ENCODE measurements at places on chromosomes 3 and 15.

GRCh38 chr3:61186030-61186429 lies 65.2 kb downstream of the FHIT start:
- DNase-seq: no peak

GRCh38 chr15:60804986-60805949 lies 326.3 kb upstream of the ICE2 start:
- DNase-seq: peak; percentile 74

- peak; percentile 49 for DNase-seq
These were observed 35.4 kb upstream of the DUSP7 start for GRCh38 chr3:52091586-52092270.

DNA sequence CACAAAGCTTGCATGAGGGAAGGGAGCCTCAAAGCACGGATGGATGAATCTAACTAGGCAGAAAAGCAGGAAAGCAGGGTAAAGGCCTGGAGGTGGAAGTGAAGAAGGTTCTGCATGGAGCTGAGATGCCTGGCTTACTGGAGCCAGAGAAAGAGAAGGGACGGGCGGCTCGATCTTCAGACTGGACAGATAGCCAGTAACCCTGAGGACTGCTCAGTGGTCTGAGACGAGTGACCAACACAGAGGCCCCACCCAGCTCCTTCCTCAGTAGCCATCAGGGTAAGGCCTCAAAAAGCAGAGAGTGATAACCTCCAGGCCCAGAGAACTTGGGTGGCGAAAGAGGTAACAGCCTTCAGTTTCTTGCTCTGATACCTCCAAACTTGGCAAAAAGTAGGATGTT lies 6.4 kb downstream of the CLN6 start:
- no peak for DNase-seq

- peak; percentile 48 for DNase-seq
These were observed 819.7 kb downstream of the FHIT start for GRCh38 chr3:60431599-60431958.

- DNase-seq: no peak
These were observed 102.4 kb downstream of the KLHL25 start for GRCh38 chr15:85692321-85692720.

DNA sequence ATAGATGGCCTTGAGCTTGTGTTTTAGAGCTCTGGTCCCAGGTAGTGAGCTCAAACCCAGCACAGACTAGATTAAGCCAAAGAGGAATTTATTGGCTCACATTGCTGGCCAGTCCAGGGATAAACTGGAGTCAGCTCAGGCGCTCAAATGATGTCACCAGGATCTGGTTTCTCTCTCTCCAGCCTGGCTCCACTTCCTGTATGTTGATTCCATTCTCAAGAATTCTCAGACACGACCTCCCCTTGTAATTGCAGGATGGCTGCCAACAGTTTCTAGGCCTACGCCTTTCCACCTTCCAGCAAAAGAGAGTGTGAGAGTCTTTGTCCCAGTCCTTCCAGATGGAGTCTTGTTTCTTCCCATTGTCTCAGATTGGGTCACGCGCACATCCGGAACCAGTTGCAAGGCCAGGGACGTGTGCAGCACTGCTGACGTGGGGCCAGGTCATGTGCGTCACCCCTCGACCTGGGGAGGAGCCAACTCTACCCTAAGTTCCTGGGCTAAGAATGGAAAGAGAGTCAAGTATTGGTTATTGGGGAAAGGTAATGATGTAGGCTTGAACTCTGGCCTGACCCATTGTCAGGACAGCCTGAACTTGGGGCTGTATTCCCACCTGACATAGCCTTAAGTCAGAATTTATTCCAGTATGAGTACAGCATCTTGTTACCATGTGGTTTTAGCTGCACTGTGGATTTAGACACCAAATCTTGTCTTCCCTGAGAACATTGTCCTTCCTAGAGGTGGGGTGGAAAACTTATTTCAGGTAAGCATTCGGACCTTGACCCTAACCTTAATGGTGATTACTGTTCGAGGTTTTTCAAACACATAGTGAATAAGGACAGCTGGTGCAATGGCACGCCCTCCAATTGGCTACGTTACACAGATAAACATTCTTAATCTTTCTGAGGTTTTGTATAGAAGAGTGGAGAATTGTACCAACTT lies 31.6 kb downstream of the CACNA1D start:
- DNase-seq: no peak

DNA sequence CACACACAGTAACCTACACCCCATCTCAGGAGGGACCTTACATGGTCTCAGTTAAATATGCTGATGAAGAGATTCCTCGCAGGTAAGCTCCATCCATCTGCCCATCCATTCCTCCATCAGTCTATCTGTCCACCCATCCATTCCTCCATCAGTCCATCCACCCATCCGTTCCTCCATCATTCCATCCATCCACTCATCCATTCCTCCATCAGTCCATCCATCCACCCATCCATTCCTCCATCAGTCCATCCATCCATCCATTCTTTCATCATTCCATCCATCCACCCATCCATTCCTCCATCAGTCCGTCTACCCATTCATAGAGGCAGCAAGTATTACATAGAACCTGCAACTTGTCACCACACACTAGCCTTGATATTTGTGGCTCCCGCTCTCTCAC lies 77.9 kb downstream of the DNASE1L3 start:
- no peak for DNase-seq

DNA sequence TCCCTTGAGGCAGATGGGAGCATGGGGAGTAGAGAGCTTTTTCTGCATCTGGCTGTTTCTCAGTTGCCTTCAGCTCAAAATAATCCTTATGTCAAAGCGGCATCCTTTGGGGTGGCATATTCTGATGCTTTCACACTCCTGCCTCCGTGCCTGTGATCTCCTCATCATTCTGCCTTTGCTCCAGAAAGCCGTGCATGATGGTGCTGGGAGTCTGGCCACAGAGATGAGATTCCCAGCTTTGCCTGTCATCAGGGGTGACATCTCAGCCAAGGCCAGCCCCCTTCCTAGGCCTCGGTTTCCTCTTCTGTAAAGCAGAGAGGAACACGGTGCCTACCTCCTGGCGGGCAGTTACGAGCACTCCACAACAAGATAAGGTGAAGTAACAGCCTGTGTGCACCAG lies 96.3 kb upstream of the ALDH1A3 start:
- DNase-seq: no peak

DNA sequence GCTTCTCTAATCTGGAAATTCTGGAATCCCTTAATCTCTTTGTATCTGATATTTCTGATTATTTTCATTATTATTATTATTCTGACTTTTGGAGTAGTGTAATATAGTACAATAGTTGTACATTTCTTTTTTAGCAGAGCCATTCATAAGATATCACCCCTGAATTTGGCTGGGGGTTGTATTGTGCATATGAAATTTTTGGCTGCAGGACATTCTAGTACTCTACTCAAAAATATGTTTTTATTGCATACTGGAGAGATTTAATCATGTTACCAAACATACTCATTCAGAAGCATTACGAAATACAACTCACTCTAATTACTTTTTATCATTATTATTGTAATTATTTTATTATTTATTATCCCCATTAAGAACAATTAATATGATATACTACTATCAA lies 589.7 kb upstream of the KCNMB2 start:
- no peak for DNase-seq

DNA sequence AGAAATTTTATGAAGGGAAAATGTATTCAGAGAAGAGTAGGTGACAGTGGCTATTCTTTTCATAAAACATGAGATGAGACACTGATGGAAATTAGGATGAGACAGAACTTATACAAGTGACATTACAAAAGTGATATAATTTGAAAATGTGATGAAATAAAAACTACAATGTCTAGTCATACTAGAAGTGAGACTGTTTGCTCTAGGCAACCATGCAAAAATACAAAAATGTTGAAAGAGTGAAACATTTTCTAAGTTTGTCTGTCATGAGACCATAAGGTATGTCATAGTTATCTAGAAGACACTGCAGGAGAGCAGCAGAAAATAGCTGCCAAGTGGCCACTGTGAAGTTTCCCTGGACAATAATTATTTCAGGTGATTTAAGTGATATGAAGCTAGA lies 459.5 kb downstream of the DIPK2A start:
- no peak for DNase-seq

GRCh38 chr15:68413363-68414205 lies 18.4 kb downstream of the ITGA11 start:
- no peak for DNase-seq

GRCh38 chr15:93515256-93516051 lies 426.4 kb upstream of the RGMA start:
- no peak for DNase-seq

DNA sequence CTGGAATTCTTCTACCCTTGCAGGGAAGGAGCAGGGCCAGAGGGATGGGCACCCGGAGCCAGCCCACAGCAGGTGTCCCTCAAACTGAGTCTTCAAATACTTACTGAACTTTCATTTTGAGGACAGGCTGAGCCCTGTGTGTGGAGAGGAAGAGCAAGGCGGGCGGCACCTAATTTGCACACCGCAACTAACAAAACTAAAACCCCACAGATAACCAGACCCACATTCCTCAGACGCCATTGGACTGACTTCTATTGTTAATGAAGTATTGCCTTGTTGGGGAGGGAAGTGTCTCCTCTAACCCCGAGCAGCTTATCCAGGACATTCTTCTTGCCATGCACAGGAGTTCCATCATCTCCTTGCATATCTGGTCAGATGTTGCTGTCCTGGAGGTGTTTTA lies 105.2 kb upstream of the NR2E3 start:
- peak; percentile 28 for DNase-seq

DNA sequence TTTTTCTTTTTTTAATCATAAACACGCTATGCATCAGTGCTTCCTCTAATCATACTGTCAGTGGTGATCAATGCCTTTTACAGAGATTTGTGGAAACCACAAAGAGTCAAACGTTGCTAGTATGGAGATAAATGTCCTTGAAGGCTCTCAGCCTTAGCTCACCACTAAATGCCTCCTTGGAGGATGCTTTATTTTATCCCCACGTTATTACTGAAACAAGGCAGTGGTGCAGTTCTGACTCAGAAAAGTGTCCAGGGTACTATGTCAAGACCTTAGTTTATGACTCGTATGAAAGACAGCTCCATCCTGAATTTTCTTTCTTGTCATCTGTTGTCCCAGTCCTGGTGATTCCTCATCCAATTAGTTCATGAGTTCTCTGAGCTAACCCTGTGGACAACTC lies 1146.7 kb downstream of the IGSF11 start:
- DNase-seq: peak; percentile 67

GRCh38 chr3:64224826-64225610 lies at the start of gene PRICKLE2:
PRICKLE2 (minus strand) TSS chr3:64225466; CDS start chr3:64198927, 26,539 bp downstream.
- DNase-seq: peak; percentile 96

DNA sequence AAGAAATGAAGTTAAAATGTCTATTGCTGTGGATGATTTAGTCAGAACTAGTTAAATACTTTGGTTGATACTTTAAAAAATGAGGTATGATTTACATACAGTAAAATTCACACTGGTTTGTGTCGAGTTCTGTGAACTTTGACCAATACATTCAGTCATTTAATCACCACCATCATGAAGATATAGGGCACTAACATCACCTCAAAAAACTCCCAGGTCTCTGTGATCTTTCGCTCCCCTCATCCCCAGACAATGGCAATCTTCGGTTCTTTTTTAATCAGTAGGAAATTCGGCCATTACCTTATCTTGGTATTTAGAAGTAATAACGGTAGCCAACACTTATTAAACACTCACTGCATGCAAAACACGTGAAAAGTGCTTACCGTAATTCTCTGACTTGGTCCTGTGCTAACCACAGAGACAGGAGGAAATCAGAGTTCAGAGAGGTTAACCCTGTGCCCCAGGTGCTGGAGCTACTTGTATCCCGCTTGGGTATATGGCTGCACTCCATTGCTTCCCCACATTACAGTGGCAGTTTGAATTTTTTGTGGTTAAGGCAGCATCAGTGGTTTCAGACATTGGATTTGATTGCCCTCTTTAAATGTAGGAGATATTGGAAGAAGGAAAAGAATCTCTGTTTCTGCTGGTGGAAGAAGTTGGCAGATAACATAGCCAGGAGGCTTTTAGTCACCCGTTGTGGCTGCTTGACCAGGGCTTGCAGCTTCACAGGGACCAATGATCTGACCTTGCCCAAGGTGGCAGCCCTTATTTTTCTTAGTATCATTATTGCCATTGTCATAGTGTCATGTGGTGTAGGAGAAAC lies 4.2 kb downstream of the PLCL2 start:
- DNase-seq: no peak

DNA sequence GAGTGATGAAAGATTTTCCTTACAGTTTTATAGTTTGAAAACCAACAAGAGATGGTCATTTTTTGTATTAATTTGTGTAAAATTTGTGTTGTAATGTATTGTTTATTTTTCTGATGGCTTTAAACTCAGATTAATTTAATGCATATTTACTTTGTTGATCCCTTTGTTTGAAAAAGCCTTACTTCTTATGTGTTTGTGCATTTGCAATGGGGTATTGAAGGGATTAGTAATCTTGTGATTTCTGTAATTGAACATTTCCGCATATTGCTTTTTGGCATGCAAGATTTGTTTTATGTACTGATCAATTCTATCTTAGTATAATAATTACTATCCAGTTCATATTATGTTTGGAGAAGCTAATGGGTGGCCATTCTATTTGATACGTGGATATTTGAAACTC lies 98.4 kb upstream of the ROBO1 start:
- no peak for DNase-seq

- DNase-seq: no peak
These were observed 88.6 kb downstream of the SLCO3A1 start for GRCh38 chr15:91941871-91942658.

DNA sequence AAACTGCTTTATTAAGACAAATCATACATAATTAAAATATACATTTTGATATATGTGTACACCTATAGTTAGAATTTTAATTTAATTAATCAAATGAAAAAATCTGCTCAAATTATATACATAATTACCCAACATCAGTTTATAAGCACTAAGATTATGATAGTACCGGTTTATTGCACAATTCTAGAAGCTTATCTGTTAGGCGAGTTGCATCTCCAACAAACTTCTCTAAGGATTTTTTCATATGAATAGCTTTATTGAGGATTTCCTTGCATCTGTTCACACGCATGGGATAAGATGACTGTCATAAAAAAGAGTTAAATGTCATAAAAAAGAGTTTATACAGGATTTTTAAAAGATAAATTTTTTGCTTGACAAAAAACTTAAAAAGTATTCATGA lies 19.9 kb upstream of the XRN1 start:
- no peak for DNase-seq

DNA sequence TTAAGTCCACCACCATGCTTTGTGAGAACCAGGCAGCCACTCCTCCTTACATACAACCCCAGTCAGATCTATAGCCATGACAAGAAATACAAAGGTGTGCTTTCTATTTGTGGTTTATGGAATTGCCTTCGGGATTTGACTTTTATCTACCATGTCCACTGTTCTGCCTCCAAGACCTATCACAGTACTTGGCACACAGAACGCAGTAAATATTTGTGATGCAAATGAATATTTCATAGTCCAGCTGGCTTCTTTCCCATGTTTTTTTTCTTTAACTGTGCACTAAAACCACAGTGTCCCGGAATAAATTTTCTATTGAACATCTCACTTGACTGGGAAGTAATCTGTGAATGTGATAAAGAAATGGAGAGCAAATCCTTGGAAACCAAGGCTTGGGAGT lies 314.7 kb downstream of the RORA start:
- DNase-seq: no peak

- peak; percentile 93 for DNase-seq
These were observed 198.9 kb upstream of the LPP start for GRCh38 chr3:187954873-187955586.

GRCh38 chr3:71924721-71925120 lies 139.8 kb upstream of the PROK2 start:
- no peak for DNase-seq

Measured in IMR-90 (cell line).